Activated gamma-delta T cell treated with Interleukin-2 at 50 U/mL for 16 hours (primary cell): ENCODE measurements at places on chromosomes 1 and 21.

DNA sequence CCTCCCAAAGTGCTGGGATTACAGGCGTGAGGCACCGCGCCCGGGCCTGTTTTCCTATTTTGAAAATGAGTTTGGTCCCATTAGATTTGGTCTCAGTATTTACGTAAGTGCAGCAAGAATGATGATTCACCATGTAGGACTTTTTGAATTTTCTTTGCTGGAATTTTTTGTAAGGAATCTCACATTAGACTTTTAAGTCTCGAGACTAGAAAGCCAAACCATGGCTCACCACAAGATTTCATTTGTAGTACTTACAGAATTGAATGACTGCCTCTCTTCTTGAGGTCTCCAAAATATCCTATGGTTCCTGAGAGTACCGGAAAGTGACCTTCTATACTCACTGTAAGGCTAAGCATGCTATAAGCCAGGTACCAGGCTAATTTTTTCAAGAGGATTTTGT, 325 bp downstream of the OR14A2 start:
- no peak for DNase-seq

- DNase-seq: no peak
Observed at GRCh38 chr1:52210044-52210443, 68.2 kb downstream of the ZFYVE9 start.

- no peak for DNase-seq
Observed at GRCh38 chr1:107147843-107148242, 7.0 kb downstream of the NTNG1 start.

DNA sequence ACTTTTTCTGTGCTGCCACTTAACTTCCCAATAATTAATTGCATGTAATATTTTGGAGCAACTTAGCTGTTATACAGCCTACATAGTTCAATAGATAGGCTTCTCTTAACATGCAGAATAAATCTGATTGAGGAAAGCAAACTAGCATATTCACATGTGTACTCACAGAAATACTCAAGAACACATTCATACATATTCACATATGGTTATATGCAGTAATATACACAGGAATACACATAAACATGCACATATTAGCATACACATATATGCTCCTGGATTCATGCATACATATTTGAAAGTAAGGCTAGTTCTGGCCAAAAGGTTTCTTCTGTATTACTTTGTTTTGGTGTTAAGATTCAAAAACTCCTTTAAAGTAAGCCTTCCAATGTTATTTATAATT, 73.1 kb downstream of the HMCN1 start:
- no peak for DNase-seq

DNA sequence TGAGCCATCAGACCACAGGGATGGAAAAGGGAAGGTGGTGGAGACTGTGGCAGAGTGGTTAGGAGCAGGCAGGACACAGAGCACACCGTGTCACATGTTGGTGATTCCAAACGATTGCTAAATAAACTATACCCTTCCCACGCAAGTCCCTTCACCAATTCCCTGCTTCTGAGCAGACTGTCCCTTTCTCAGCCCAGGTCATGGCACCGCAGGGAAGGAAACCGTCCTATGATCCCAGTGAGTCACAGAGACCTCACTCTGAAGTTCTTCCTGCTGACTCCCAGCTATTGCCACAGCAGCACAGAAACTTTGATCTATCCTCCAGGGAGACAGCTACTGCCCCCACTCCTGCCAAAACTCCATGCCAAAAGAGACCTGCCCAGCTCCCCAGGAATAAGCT, 19.2 kb downstream of the RIMS3 start:
- DNase-seq: no peak

DNA sequence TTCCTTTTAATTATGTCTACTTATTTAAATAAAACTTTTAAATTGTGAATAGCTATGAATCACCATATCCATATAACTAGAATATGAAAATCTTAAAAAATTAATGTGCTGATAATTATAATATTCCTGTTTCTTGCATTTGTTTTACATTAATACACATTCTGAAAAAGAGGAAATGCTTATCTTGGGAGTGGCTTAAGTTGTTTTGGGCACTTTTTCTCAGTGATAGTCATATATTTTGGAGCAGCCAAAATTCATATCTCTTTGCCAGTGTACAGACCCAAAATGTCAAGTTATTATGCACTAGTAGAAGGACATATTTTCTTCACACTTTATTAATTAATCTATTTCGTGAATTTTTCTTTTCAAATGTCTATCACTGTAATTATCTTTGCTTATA, 838.5 kb downstream of the USP25 start:
- no peak for DNase-seq

- DNase-seq: no peak
Observed at GRCh38 chr1:113282893-113283285, 107.4 kb upstream of the MAGI3 start.

DNA sequence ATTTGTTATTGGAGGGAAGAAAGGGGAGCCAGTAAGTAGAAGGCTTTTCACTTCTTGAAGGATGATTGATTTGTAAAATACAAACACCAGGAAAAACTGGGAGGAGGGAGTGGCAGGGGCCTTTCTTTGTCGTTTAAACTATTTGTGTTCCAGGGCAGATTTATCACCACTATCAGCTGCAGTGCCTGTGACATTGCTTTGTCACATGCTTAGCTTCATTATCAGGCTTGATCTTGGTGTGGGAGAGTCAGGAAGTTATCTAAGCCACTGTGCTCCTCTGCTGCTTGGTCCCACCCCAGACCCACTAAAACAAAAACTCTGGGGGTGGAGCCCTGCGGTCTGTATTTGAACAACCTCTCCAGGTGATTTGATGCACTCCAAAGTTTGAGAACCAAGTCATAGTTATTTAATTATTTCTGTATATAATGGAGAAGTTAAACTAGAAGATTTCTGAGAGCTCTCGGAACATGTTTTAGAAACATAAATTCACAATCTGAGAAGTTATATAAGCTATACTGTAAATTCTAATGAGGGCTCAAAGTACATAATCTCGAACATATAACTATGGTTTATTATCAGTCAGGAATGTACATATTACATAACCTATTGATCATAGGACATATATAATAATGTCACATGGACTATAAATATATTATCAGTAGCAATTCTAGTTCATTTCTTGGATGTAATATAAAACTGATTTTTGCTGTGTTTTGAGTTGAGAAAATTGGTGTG, 87.9 kb downstream of the CDC14A start:
- peak; percentile 72 for DNase-seq

- DNase-seq: no peak
Observed at GRCh38 chr21:29323189-29323588, 24.5 kb downstream of the BACH1 start.

- DNase-seq: no peak
Observed at GRCh38 chr1:214997685-214998084, 84.9 kb upstream of the KCNK2 start.

DNA sequence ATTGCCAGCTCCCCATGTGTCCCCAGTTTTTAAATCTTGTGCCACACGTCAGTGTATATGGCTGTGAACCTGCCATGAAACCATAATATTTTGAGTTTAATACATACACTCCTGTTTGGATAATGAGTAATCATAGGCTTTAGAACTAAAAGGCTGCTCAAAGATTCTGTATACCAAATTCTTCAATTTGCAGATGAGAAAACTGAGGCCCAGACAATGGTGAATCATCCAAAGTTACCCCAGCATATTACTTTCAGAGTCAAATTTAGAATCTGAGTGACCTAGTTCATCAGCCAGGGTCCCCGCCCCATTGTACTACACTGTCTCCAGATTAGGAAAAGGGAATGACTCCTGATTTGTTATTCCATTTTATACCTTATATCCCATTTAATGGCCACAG, 224.6 kb downstream of the FGGY start:
- no peak for DNase-seq

DNA sequence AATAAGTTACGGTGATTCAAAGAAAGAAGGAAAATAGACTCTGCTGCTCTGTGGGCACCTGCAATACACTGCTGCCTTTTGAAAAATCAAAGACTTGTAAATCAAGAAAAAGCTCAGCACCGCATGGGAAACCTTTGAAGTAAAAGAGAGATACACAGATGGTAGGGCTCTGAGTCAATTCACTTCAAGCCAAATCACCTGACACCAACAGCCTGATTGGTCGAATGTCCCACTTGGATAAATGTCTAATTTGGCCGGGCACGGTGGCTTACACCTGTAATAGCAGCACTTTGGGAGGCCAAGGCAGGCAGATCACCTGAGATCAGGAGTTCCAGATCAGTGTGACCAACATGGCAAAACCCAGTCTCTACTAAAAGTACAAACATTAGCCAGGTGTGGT, 19.2 kb upstream of the RCAN3 start:
- DNase-seq: no peak

DNA sequence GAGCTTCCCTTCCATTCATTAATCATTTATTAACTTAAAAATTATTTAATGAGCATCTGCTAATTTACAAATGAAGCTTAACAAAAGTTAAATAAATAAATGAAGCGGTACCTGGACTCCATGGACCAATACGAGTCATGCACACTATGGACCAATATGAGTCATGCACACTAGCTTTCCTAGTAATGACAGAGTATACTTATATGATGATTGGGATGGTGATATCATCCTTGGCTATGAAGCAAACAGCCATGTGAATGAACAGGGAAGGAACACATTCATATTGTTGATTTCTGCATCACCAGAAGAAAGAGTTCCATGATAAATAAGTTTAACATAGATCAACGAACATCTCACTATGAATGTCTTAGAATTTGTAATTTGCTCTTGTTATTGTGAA, 109.9 kb downstream of the SPAG17 start:
- no peak for DNase-seq

DNA sequence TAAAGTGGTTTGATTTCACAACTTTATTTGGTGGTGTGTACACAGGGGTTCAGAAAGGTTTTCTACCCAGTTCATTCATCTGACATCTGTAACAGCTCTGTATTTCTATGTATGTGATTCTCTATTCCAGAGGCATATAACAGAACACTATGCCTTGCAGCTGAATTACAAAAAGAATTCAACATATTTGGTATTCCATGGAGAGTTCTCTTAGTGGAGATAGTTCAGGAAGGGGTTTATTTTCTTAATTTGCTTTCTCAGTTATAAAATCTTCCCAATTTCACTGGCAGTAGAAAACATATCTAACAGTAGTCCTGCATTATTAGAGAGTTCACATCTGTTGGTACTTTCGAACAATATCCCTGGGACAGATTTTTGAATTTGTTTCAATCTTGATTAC, 207.9 kb upstream of the LYPLAL1 start:
- DNase-seq: no peak

DNA sequence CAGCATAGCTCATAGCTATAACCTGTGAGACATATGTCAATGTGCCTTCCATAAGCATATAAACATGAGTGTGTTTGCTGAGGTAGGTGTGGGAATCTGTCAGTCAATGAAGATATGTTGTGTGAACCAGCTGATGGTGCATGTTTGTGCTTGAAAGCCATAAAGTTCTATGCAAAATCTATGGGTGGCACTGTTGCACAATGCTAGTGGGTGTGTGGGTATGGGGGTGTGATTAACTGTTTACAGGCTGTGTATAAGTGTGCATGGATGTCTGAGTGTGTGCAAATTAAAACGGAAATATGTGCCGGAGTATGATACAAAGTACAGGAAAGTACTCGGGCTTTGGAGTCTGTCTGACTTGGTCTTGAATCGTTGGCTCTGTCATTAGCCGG, 1.0 kb upstream of the ATP2B4 start:
- peak; percentile 69 for DNase-seq

DNA sequence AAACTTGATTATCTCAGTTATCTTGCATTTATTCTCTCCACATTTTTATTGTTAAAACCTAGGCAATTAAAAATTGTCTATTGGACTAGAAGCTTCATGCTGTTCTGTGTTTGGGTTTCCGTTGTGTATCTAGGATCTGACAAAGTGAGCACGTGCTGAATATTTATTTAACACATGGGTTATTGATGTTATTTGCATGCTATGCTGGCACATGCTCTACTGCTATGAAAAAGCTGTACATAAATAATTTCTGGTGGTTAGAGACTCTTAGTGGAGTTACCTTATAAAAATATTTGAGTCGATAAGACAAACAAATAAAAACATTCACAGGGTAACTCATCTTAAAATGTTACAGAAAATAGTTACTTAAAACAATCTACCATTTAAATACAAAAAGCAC, 1769.7 kb downstream of the MRPL39 start:
- no peak for DNase-seq

DNA sequence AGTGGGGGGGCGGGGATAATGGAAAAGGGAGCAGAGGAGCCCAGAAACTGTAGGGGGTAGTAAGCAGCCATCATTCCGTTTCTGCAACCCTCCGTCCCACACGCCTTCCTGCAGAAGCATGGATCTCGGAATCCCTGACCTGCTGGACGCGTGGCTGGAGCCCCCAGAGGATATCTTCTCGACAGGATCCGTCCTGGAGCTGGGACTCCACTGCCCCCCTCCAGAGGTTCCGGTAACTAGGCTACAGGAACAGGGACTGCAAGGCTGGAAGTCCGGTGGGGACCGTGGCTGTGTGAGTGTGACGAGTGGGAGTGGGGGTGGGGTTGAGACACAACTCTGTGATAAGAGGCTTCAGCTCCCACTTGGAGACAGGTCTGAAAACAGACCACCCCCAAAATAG, 706 bp downstream of the CREB3L4 start:
- no peak for DNase-seq

- no peak for DNase-seq
Observed at GRCh38 chr1:60054374-60054773, 19.2 kb downstream of the C1orf87 start.

GRCh38 chr1:34779526-34779925, 1.5 kb upstream of the GJB3 start:
- DNase-seq: no peak
